IPS DF 19.7 (cell line): ENCODE measurements at places on chromosomes 16 and 17.

DNA sequence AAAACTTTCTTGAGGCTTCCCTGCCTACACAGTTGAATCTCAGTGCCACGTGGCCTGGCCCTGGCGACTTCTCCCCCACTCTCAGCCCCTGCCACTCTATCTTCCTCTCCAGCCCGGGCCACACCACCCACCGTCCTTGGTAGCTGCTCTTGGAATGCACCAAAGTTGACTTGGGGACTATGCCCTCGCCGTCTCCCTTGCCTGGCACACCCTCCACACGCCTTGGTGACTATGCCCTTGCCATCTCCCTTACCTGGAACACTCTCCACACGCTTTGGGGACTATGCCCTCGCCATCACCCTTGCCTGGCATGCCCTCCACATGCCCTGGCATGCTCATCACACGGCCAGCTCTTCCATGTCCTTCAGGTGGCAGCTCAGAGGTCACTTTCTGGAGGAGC lies 15.5 kb upstream of the TVP23A start:
- no peak for DNase-seq

- no peak for DNase-seq
Measured at GRCh38 chr17:78734793-78735641, 47.1 kb downstream of the CYTH1 start.

DNA sequence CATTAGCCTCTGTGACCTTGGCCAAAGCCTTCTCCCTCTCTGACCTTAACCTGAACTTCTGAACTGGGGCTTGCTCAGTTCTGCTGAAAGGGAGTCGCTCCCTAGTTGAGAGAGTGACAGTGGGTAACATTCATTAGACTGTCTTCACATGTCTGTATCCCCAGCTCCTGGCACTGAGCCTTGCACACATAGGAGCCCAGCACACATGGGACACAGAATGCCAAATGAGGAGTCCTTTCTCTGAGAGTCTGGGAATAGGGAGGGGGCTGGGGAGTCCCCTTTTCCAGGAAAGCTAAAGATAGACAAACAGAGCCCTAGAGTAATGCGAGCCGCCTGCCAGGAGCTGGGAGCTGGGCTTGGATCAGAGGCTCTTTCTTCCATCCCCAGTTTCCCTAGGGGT lies 2.5 kb downstream of the TAC4 start:
- DNase-seq, result no peak

GRCh38 chr16:80602894-80603293 lies 62.1 kb downstream of the DYNLRB2 start:
- no peak for DNase-seq

GRCh38 chr17:1056761-1057160 lies 59.8 kb downstream of the TIMM22 start:
- DNase-seq, result no peak

DNA sequence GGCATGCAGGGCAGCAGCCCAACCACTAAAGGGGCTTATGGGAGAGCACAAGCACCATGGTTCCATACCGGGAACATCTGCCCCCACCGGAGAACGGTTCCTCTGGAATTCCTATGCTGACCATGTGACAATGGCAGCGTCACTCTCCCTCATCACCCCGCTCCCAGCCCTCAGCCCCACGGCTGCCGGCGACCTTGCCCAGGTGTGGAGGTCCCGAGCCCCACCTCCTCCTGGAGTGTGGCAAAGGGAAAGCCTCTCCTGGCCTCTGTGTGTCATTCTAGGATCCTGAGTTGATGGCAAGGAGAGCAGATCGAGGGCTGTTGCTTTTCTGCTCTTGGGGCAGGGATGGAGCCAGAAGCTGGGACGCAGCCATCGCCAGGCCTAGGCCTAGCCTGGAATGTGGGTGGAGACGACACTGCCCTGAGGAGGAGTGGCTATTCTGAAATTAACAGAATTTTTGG lies 17.8 kb upstream of the RNPS1 start:
- DNase-seq, result no peak

- DNase-seq, result no peak
Measured at GRCh38 chr17:79023180-79023705, 726 bp upstream of the C1QTNF1 start.

DNA sequence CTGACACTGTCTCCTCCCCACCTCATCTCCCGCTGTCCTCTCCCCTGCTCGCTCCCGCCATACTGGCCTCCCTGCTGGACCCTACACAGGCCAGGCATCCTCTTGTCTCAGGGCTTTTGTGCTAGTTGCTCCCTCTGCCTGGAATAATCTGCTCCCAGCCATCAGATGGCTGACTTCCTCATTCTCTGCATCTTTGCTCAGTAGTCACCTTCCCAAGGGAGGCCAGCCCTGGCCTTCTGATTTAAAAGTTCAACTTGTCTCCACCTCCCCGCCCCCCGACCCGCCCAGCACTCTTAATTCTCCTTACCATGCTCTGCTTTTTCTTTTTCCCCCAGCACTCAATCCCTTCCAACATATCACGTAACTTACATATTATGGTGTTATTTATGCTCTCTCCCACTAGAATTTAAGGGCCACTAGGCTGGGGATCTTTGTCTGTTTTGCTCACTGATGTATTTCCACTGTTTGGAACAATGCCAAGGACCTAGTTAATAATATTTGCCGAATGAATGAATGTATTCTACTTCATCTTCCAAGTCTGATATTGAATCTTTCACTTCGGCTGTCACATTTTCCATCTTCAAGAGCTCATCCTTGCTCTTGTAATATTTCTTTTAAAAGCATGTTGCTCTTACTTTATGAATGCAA lies 178.3 kb downstream of the CDK5R1 start:
- DNase-seq, result no peak

DNA sequence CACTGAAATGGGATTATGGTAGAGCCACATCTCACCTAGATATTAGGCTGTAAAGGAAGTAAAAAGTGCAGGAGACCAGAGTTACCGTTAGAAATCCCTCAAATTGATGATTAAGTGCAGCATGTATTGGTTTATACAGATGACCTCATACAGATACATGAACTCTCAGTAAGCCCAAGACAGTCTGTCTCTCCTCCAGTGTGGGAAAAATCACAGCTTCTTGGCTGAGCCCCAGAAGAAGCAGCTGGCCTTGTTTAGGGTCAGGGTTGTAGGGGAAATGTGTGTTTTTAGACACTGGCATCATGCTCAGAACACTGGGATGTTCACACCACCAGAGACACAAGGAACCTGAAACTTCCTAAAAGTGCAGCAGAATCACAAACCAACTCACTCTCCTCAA lies 135.9 kb downstream of the KATNIP start:
- DNase-seq, result no peak

DNA sequence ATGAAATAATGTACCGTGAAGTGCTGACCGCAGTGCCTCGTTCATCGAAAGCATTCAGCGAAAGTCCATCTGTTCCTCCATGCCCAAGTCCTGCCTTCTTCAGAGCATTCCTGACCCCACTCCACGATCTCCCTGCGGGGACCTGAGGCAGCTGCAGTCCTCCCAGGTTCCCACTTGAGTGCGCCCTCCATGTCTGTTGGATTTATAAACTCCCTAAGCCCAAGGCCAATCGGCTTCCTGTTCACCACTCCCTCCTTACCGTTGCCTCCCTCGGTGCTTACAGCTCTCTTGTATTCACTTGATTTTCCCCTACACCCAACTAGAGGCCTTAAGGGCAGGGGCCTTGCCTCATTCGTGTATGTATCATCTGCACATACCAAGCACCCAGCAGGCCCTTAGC lies 2.8 kb downstream of the RAD51D start:
- DNase-seq, result no peak

- DNase-seq, result no peak
Measured at GRCh38 chr16:55678161-55678821, 22.5 kb downstream of the SLC6A2 start.

GRCh38 chr17:41621916-41622315 lies 2.5 kb downstream of the KRT17 start:
- DNase-seq, result no peak

DNA sequence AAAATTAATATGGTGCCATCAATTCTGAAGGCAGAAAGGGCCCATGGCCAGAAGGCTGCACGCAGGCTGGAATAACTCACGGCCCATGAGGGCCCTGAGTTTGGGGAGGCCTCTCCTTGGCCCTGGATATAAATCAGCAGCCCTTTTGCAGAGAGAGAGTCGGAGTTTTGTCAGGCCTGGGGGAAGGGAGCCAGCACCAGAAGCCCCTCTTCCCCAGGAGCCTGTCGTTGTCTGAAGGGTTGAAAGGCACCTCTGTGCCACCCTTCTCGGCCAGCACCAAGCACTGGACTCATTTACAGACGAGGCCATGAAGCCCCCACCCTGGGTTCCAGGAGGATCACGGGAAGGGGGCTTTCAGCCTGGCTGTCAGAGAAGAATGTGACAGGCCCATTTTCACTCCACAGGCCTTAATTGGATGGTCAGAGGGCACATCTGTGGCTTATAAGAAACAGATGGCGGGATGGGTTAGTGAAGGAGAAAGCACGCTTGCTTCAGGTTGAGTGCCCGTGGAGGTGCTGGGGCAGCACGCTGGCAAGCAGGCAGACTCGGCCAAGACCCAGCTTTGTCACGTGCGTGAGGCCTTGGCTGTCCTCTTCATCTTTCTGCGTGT lies 140.6 kb downstream of the CLEC16A start:
- DNase-seq, result no peak

- DNase-seq, result no peak
Measured at GRCh38 chr17:55673743-55674506, 48.7 kb downstream of the TMEM100 start.

DNA sequence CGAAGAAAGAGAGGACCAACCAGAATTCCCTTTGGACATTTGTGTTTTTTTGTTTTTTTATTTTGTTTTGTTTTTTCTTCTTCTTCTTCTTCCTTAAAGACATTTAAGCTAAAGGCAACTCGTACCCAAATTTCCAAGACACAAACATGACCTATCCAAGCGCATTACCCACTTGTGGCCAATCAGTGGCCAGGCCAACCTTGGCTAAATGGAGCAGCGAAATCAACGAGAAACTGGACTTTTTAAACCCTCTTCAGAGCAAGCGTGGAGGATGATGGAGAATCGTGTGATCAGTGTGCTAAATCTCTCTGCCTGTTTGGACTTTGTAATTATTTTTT lies 3.6 kb downstream of the SOX9 start:
- DNase-seq, result no peak

- no peak for DNase-seq
Measured at GRCh38 chr17:7384489-7385081, 3.7 kb downstream of the TNK1 start.

- DNase-seq, result no peak
Measured at GRCh38 chr17:49198211-49198610, 12.2 kb downstream of the GNGT2 start.

DNA sequence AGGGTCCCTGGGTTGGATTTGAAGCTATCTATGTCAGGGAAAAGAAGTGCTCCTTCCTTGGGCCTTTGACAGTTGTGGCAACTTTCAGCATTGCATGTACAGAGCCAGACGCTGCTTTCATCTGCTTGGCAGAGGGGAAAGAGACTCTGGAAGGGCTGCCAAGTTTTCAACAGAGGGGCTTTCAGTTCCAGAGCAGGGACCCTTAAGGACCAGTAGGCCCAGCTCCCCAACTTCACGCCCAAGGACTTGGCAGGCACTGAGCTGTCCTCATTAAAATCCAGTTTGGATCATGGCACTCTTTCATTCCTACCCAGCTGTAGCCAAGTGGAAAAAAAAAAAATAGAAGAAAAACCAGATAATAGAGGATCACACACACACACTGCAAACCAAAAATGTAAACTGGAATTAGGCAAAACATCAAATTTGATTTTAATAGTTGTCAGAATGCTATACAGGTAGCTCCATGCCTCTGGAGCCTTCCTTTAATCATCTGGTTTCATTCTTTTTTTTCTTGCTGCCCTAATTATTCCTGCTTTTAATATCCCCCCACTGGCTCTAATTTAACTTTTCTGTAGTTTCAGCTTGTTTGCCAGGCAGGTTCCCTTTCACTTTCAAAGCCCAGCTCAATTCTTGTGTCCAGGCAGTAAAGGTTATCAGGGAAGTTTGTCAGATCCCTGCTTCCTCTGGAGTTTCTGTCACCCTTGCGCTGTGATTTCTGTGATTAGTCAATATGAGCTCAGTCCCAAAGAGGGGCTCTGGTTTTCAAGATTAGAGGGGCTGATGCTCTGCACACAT lies 702.6 kb upstream of the CDH8 start:
- DNase-seq, result no peak
